ENCODE measurements at places on chromosomes 11 and 22. TPM values are rescaled to one million over a fixed set of nuclear protein-coding genes. Genes with fewer than 3 reads are reported as not detected.

- no peak for DNase-seq
- peaks cover 13% of the 10 kb centered on the region for H3K4me1 ChIP-seq
- H3K27ac ChIP-seq, result peak overlapping the region; percentile 70
- no peaks in the 10 kb centered on the region for H3K36me3 ChIP-seq
Measured at GRCh38 chr11:13208921-13209320, 68.7 kb upstream of the BMAL1 start.

DNA sequence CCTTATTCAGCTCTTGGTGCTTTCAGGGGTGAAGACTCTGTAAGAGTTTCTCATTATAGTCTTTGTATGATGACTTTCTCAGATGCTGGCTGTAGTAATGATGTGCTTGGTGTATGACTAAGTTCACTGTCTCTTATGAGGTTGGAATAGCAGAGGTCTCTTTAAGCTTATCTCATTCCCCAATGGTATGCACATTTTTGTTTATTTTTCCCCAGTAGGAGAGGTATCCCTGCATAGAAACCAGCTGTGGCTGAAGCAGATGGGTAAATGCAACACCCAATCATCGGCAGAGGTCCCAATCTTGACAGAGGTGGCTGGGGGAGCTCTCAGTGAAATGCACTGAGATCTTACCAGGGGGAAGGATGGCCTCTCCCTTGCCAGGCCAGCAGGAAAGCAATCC, 34.6 kb downstream of the BBOX1 start:
- no peaks in the 10 kb centered on the region for H3K4me1 ChIP-seq
- H3K4me3 ChIP-seq, result no peak overlapping the region
- H3K27ac ChIP-seq, result no peak overlapping the region
- no peaks in the 10 kb centered on the region for H3K27me3 ChIP-seq
- no peaks in the 10 kb centered on the region for H3K36me3 ChIP-seq

GRCh38 chr11:88164320-88164719, 10.9 kb downstream of the RAB38 start:
- no peaks in the 10 kb centered on the region for H3K4me1 ChIP-seq
- DNase-seq, result no peak
- H3K27me3 ChIP-seq, result no peaks in the 10 kb centered on the region
- H3K4me3 ChIP-seq, result no peak overlapping the region
- H3K27ac ChIP-seq, result no peak overlapping the region

DNA sequence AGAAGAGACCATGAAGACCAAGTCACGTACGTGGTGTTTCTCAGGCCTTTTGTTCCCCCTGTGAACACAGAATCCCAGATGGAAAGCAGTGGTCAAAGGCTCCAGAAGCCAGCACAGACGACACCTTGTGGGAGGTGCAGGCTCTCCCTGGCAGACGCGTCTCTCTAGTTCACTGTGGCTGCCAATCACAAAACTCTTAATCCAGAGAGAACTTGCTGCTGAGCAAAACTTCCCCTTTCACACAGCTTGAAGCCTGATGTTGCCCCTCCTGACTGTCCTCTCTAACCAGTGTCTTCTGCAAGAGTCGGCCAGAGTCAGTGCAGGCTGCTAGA, 67.1 kb downstream of the PIWIL3 start:
- no peak overlapping the region for H3K27ac ChIP-seq
- peak; percentile 73 for DNase-seq
- H3K27me3 ChIP-seq, result peaks cover 28% of the 10 kb centered on the region
- no peak overlapping the region for H3K4me3 ChIP-seq
- H3K4me1 ChIP-seq, result no peaks in the 10 kb centered on the region

Gene OR51B6
- not detected for total RNA-seq

Gene AIFM3
- total RNA-seq, result 0.59 TPM
